ENCODE measurements at places on chromosomes 13 and 19. TPM values are rescaled to one million over a fixed set of nuclear protein-coding genes. Genes with fewer than 3 reads are reported as not detected.

The GPR12 gene
- 0.06 TPM for polyA plus RNA-seq

The ITM2B gene
- polyA plus RNA-seq: 518 TPM

The POLR1G gene
- 4.1 TPM for polyA plus RNA-seq

The CBY2 gene
- polyA plus RNA-seq: not detected

The TMEM91 gene
- polyA plus RNA-seq: not detected

The LONP1 gene
- polyA plus RNA-seq: 42.4 TPM

The IGLON5 gene
- polyA plus RNA-seq: 0.61 TPM

The NXNL1 gene
- 0.20 TPM for polyA plus RNA-seq

The CACNA1A gene
- polyA plus RNA-seq: 1.8 TPM

The UPK1A gene
- not detected for polyA plus RNA-seq

The ZNF350 gene
- 7.4 TPM for polyA plus RNA-seq

The ATP4A gene
- polyA plus RNA-seq: not detected

The CCDC8 gene
- polyA plus RNA-seq: 59.1 TPM

The CFAP97D2 gene
- polyA plus RNA-seq: not detected

The MAB21L1 gene
- 6.2 TPM for polyA plus RNA-seq

The CDKN2D gene
- polyA plus RNA-seq: 21.6 TPM

The LHB gene
- polyA plus RNA-seq: not detected

The NLRP12 gene
- 0.40 TPM for polyA plus RNA-seq

The IZUMO4 gene
- polyA plus RNA-seq: 0.97 TPM

The PDX1 gene
- polyA plus RNA-seq: not detected

The BEST2 gene
- not detected for polyA plus RNA-seq

The PCDH9 gene
- polyA plus RNA-seq: 3.6 TPM

The CEBPG gene
- not detected for polyA plus RNA-seq

The TNNT1 gene
- 857 TPM for polyA plus RNA-seq

The LGALS4 gene
- polyA plus RNA-seq: 0.50 TPM

The TYROBP gene
- 12.5 TPM for polyA plus RNA-seq

The CLEC11A gene
- polyA plus RNA-seq: 14.9 TPM

The MBD3L3 gene
- not detected for polyA plus RNA-seq

The PLK5 gene
- polyA plus RNA-seq: 0.48 TPM

The CASP14 gene
- polyA plus RNA-seq: not detected

The ZNF177 gene
- 5.5 TPM for polyA plus RNA-seq

The CDX2 gene
- not detected for polyA plus RNA-seq

The FGF14 gene
- polyA plus RNA-seq: 0.33 TPM

The HIF3A gene
- polyA plus RNA-seq: 325 TPM

The FGF9 gene
- 10.5 TPM for polyA plus RNA-seq

The METTL21C gene
- not detected for polyA plus RNA-seq

The LILRB2 gene
- 1.4 TPM for polyA plus RNA-seq

The SLC10A2 gene
- polyA plus RNA-seq: not detected

The ACP7 gene
- 0.07 TPM for polyA plus RNA-seq

The SYT5 gene
- not detected for polyA plus RNA-seq

The FXYD3 gene
- 0.60 TPM for polyA plus RNA-seq

The ZNF440 gene
- not detected for polyA plus RNA-seq

The TRIM28 gene
- 291 TPM for polyA plus RNA-seq

The C1QTNF9B gene
- 3.6 TPM for polyA plus RNA-seq

The RNF17 gene
- 0.43 TPM for polyA plus RNA-seq

The CYP2A6 gene
- 0.47 TPM for polyA plus RNA-seq
